ENCODE measurements at places on chromosomes 3 and 15. TPM values are rescaled to one million over a fixed set of nuclear protein-coding genes. Genes with fewer than 3 reads are reported as not detected.

The VGLL3 gene
- total RNA-seq, result 9.3 TPM

The IQCB1 gene
- total RNA-seq, result 9.9 TPM

The DUOXA2 gene
- not detected for total RNA-seq

The SLC35G2 gene
- 28.0 TPM for total RNA-seq

The CTDSPL gene
- total RNA-seq, result 16.5 TPM

The GABRB3 gene
- 82.7 TPM for total RNA-seq

The DHFR2 gene
- 3.0 TPM for total RNA-seq

The ZNF774 gene
- 1.5 TPM for total RNA-seq

The CCR9 gene
- not detected for total RNA-seq

The C3orf85 gene
- total RNA-seq, result not detected

The CATSPER2 gene
- total RNA-seq, result 0.56 TPM

The FOXL2 gene
- total RNA-seq, result 2.6 TPM

The CYP19A1 gene
- total RNA-seq, result 0.34 TPM

The SNTN gene
- total RNA-seq, result not detected

The ATP8B4 gene
- 0.79 TPM for total RNA-seq

The GOLGA8S gene
- total RNA-seq, result 0.18 TPM

The ALDH1A2 gene
- not detected for total RNA-seq

The IL17RB gene
- total RNA-seq, result 0.83 TPM

The RNF13 gene
- 37.2 TPM for total RNA-seq

The PAQR5 gene
- total RNA-seq, result 97.0 TPM

The PLOD2 gene
- 113 TPM for total RNA-seq

The LMAN1L gene
- not detected for total RNA-seq

The CAND2 gene
- 0.41 TPM for total RNA-seq

The TMEM212 gene
- total RNA-seq, result not detected

The PLCD1 gene
- total RNA-seq, result 3.6 TPM
